ENCODE measurements at places on chromosomes 11 and 22.

DNA sequence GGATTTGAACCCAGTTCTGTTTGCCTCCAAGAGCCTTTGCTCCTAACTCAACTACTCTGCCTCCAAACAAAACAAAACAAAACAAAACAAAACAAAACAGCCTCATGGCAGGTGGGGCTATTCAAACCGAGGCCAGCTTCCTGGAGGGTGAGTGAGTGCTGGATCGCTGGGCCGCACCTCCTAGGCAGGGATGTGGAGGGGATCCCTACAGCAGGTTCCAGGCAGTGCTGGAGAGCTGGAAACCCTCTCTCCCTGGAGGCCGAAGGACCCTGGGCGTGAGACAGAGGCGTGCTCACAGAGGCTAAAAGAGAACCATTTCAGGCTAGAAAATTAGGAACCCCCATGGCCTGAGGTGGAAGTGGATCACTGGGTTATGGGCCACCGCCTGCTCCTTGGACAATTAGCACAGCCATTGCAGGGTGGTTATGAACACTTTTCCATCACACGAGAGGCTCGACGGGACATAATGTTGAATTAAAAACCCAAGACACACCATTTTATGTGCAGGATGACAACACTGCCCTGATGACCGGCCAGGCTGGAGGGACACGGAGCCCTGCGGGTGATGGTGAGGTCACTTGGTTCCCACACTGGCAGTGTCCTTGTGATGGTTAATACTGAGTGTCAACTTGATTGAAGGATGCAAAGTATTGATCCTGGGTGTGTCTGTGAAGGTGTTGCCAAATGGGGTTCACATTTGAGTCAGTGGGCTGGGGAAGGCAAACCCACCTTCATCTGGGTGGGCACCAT, 35.2 kb downstream of the SHISAL1 start:
- no peak for DNase-seq

DNA sequence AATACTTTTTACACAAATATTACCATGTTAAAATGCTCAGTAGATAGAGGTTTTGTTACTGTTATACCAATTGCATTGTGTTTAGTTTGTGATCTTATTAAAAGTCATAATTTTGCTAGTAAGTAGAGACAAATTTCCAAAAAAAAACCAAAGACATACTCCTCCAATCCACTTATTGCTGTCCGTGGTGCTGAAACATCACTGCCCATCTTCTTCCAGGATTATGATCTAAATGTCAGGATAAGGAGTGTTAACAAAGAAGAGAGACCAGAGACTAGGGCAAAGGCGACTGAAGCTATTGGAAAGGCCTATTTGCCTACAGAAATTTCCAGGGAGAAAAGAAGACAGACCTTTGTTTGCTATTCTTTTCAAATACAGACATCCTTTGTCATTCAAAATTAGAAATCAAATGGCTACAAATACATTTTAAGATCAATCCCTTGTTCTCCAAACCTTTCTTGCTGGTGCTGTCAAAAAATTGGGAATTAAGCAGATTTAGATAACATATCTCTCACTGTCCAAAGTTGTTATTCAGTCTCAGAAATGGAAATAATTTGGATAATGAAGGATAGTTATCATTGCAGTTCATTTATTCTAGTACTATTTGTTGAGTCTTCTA, 199.7 kb downstream of the C11orf91 start:
- DNase-seq = no peak

DNA sequence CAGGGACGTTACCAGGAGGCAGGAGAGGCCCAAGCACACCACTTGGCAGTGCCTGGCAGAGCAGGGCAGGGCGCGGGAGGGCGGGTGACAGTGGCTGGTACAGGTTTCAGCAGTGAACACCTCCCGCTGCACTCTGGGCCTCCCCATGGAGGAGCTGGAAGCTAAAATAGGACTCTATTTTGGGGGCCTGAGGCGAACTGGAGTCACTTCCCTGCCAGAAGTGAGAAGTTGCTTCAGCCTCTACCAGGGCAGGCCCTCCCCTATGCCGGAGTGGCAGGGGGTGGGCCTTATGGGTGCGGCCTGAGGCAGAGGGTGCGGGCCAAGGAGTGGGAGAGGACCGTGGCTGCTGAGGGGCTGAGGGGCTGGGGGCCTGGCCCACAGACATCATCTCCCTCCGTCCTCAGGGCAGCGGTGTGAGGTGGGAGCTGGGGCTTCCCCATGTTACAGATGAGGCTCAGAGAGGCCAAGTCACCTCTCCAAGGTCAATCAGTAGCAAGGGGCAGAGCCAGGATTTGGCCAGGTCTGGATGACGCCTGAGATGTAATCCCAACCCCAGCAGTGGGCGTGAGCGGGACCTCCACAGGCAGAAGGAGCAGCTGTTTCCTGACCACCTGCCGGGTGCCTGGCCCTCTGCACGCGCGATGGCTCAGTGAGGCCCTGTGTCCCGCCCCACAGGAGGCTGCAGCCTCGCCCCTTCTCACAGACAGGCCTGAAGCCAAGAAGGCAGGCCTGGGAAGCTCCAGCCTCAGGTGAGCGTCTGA, 39.3 kb downstream of the KCNJ4 start:
- no peak for DNase-seq

GRCh38 chr11:30322191-30322590, 713 bp upstream of the ARL14EP start:
- DNase-seq = no peak

- DNase-seq = no peak
These were observed 739.8 kb upstream of the API5 start for GRCh38 chr11:42571878-42572610.

GRCh38 chr11:127000291-127000968, at the start of gene KIRREL3:
Gene KIRREL3 (minus strand): TSS chr11:127000770.
- DNase-seq = no peak

DNA sequence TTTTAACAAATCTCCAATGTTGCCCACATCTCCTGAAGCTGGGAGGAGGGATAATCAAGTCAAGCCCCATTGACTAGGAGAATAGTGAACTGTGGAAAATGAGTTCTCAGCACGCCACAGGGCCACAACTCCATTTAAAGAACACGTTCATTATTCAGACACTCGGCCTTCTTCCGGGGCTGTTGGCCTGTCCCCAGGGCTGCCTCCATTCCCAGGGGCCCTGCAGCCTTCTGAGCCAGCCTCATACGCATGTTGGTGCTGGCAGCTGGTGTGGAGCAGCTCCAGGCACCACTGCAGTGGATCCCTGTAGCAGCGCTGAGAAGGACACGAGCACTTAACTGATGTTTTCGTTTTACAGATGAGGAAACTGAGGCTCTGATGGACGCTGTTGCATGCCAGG, 87.5 kb upstream of the RCN1 start:
- DNase-seq = no peak

DNA sequence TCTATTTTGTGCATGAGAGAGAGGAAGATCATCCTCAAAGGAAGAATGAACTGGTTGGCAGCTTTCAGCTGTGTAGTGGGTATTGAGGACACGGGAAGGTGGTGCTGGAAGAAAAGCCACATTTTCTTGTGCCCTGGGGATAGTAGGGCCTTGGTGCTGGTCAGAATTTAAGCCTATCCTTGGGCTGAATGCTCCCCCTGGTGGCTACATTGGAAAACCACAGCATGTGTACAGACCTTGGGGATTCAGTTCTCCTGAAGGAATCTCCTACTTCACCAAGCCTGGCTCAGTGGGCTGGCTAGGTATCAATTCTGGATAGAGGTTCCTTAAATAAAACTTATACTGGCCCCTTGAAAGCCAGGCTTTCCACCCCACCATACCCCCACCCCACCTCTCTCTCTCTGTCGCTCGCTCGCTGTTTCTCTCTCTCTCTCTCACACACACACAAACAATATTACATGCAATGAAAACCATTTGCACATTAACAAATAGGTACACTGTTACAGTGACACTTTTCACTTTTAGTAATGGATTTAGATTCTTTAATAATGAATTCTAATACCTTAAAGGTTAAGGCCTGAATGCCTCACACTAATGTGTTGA, 2.8 kb upstream of the OR51M1 start:
- no peak for DNase-seq

GRCh38 chr11:47510209-47510608, 42.7 kb downstream of the CELF1 start:
- no peak for DNase-seq

GRCh38 chr22:41725510-41726110, 26.3 kb downstream of the MEI1 start:
- no peak for DNase-seq

- DNase-seq = no peak
These were observed 11.5 kb upstream of the RRAS2 start for GRCh38 chr11:14370496-14370895.

DNA sequence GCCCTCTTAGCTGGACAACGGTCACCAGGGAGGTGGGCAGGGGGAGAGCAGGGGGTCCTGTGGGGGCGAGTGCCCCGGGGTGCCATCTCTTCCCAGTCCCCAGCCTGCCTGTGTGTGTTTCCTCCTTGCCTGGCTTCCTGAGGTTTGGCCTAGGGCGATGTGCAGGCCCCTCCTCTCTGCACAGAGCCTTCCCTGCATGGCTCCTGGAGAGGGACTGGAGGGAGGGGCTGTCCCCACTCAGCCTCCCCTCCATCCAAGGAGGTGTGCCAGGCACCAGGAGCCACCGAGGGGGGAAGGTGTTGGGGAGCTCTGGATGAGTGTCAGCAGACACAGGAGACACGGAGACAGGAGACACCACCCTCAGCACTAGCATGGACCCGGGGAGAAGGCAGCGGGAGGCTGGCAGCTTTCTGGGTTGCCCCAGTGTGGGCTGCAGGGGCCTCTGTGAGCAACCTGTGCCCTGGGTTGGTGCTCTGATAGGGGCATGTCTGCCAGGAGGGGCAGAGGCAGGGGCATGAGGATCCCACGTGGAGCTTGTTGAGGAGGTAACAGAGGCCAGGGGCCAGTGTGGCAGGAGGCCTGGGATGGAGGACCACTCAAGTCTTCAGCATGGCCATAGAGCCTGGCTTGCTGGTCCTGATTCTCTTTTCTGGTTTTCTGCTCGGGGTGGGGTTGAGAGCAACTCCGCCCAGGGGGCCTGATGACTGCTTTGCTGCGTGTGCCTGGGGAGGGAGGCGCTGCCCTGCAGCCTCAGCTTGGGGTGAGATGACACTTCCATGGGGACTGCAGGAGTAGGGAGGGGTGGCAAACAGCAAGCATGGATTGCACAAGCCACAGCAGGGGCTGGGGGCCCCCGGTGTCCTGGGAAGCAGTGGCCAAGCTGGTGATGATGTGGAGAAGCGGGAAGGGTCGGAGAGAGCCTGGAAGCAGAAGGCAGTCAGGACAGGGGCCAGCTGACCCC, 78.8 kb downstream of the ST3GAL4 start:
- DNase-seq = no peak

DNA sequence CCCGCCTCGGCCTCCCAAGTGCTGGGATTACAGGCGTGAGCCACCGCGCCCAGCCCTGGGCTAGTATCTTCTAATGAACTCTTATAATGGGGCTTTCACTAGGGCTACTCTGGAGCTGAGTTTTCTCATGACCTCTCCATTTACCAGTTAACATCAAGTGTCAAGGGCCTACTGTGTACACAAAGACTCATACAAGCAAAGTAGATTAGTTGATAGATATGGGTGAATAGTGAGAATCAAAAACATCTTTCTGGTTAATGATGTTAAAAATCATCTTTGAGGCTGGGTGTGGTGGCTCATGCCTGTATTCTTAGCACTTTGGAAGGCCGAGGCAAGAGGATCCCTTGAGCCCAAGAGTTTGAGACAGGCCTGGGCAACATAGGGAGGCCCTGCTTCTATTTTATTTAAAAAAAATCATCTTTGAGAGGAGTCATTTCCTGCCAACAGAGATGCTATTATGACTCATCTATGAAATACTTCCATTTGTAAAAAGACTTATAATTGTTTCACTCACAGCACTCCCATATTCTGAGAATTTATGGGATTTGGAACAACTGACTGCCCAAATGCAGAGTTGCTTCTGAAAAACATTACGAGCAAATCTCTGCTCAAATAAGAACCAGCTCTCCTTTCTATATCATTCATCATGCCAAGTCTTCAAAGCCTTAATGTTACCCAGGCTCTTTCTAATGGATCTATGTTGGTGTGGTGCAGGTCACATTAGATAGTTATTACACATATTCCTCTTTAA, 57.0 kb downstream of the GDPD4 start:
- no peak for DNase-seq

- no peak for DNase-seq
These were observed 45.5 kb upstream of the CRYBB3 start for GRCh38 chr22:25153961-25154666.

GRCh38 chr11:45543808-45544422, 121.5 kb downstream of the CHST1 start:
- DNase-seq = no peak

DNA sequence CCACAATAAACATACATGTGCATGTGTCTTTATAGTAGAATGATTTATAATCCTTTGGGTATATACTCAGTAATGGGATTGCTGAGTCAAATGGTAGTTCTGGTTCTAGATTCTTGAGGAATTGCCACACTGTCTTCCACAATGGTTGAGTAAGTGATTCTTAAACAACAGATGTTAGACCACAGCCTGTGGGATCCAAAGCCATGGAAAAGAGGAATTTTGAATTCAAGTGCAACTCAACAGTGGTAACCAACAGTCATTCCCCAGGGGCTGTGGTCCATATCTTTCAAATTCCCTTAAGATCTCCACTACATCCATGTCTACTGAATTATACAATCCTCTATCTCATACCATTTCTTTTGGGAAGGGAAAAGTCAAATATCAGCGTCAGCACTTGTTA, 321.5 kb downstream of the LARGE1 start:
- no peak for DNase-seq

DNA sequence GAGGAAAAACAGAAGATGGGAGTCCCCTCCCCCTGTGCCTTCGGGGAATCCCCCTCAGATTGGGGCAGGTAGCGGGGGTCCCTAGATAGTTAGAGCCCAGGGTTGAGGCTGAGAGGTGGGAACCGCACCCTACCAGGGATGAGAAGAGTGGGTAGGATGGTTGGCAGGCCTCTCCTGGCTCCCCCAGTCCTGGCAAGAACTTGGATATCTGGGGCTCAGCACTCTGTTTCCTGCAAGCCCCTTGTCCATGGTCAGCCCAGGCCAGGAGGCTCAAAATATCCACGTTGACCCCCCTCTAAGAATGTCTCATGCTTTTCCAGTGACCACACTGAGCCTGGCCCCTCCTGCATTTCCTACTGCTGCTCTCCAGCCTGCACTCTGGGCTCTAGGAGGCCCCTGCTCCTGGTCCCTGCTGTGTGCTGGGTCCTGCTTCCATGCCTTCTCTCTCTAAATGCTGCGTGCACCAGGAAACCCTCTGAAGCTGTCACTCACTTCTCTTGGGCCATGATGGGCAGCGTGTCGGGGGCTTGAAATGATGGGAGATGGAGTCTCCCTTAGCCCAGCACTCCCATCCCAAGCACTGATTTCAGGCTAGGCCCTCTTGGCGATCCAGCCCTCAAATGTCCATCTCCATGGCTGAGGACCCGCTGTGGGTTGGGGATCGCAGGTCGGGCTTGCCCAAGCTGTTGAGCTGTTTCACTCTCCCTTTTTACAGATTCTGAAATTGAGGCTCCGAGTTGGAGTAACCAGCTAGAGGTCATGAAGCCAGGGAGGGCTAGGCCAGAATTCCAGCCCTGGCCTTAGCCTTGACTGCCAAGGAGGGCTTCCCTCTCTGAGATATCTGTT, 2.0 kb downstream of the MAP3K11 start:
- no peak for DNase-seq

GRCh38 chr11:67644042-67644441, 4.5 kb upstream of the TBX10 start:
- DNase-seq = no peak

GRCh38 chr22:19882446-19883381, 28.0 kb upstream of the GNB1L start:
- no peak for DNase-seq

- DNase-seq = no peak
These were observed 27.1 kb downstream of the WNT7B start for GRCh38 chr22:45949891-45950290.

Measured in activated T-cell treated with anti-CD3 and anti-CD28 coated beads, Interleukin-2, amount 50 U/mL, for 4 hours (primary cell).